Neuronal stem cell (in vitro differentiated cells): ENCODE measurements at places on chromosomes 16 and 17.

- DNase-seq, result no peak
Observed at GRCh38 chr17:69856946-69857345, 218.1 kb upstream of the KCNJ16 start.

DNA sequence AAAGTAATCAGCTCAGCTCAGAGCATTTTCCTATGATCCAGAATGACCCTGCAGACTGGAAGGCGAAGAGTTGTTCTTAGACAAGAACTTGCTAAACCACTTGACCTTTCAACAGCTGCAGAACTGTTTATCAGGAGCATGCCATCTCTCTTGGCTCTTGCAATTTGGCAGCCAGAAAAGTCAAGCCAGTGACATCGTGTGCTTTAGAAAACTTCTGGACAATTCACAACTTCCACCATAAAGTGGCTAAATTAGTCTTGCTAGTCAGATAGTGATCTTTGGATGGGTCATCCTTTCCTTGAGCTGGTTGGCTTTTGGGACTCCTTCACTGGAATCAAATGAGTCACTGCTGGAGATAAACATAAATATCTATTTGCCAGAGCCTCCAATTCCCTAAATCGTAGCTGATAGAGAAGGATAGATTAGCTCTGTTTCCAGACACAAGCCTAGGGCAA, 146.5 kb downstream of the MAP2K6 start:
- DNase-seq, result no peak

GRCh38 chr17:38578229-38579082, 27.3 kb downstream of the SRCIN1 start:
- DNase-seq, result no peak

DNA sequence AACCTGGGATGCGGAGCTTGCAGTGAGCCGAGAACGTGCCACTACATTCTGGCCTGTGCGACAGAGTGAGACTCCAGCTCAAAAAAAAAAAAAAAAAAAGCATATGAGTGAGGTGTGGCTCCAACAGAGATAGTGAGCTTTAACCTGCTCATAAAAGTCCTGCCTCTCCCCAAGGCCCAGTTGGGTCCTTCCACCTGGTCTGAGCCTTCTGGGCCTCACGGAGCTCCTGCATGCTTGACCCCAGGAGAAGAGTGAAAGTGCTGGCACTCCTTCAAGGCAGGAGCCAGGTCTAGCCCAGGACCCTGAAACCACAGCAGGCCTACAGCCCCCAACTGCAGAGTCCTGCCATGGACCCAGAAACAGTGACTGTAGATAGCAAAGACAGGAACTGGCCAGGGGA, 17.7 kb downstream of the HSD11B2 start:
- no peak for DNase-seq

DNA sequence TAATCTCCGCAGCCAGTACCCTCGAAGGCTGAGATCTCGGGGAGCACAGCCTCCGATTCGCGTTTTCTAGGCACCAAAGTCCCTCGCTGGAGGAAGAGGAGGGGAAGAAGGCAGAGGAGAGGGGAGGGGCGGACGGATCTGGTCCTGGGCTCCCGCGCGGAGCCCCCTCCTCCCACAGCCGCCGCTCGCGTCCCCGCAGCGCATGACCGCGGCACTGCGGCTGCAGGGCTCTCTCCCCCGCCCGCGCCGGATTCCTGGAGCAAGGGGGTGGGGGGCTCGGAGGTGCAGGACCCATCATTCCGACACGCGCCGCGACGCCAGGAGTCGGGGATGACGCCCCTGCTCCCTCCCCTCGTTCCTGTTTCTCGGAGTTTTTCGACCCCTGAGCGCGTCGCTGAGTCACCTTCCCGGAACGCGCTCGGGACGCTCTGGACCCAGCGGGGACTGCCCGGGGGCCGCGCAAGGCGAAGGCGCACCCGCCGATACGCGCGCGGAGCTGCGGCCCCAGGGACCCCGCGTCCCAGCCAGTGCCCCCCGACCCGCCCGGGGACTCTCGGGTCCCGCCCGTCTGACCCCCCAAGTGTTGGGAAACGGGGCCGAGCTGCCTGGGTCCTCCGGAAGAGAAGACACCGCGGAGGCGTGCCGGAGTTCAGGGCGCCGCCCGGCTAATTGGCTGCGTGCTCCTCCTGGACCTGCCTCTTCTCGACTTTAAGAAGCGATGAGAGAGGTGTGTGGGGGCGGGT, 1.4 kb upstream of the SPHK1 start:
- peak; percentile 82 for DNase-seq

DNA sequence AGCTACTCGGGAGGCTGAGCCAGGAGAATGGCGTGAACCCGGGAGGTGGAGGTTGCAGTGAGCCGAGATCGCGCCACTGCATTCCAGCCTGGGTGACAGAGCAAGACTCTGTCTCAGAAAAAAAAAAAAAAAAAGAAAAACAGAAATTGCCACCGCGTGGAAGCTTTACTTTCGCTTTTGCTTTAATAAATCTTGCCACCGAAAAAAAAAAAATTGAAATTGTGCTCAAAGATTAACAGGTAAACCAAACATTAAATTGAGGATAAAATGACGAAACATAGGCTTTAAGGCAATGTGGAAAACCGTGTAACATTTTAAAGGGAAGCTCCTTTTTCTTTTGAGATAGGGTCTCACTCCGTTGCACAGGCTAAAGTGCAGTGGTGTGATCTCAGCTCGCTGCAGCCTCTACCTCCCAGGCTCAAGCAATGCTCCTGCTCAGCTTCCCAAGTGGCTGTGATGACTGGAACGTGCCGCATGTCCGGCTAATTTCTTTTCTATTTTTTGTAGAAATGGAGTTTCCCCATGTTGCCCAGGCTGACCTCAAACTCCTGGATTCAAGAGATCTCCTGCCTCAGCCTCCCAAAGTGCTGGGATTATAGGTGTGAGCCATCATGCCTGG, 40.1 kb downstream of the ZNF276 start:
- no peak for DNase-seq

GRCh38 chr16:49701065-49701685, 154.7 kb downstream of the ZNF423 start:
- DNase-seq, result no peak

DNA sequence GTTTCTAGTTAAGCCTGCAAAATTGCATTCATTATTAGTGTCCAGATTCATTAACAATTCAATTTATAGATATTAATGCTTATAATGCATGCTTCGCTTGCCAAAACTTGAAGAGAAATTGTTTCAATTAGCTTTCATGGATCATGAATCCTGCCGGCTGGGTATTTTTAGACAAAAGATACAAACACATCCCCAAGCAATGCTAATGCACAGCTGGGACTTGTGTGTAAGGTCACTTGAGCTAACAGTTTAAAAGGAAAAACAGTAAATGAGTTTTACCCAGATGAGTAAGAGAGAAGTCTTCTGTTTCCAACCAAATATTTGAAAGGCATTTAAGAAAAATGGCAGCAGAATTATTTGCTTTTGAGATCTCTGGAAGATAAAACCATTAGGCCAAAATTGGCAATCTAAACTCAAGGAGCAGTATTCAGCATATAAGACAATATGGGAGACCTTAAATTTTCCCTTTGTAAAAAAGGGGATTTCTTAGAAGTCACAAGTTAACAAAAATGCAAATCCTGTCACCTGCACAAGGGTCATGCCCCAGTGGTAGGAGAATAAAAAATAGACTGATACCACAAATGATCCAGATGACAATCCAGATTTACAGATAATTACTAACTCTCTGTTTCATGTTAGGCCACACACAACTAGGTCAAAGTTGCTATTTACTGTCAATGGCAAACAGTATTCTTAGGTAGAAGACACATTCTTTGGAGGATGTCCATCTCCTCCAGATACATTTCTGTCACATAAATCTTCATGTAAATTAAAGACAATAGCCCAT, 418.4 kb upstream of the PMFBP1 start:
- no peak for DNase-seq

GRCh38 chr16:11296706-11297491, 15.8 kb upstream of the PRM1 start:
- no peak for DNase-seq

DNA sequence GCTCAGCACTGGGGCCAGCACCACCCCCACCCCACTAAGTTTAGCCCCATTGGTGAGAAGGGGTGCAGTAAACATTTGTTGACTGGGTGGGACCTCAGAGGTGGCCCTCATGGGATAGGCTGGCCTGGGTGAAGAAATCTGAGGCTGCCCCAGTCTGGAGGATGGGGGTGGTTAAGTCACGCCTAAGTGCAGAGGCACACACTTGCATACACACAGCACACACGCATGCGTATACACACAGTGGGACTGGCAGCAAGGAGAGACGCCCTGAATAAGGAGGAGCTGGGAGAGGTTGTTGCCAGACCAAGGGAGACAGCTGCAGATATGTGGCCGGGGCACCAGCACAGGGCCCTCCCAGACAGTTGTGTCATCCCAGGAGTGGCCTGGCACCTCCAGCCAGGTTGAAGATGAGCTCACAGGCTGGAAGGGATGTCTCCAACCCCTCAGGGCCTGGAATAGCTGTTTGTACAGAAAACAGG, 3.0 kb upstream of the BCAR1 start:
- no peak for DNase-seq

DNA sequence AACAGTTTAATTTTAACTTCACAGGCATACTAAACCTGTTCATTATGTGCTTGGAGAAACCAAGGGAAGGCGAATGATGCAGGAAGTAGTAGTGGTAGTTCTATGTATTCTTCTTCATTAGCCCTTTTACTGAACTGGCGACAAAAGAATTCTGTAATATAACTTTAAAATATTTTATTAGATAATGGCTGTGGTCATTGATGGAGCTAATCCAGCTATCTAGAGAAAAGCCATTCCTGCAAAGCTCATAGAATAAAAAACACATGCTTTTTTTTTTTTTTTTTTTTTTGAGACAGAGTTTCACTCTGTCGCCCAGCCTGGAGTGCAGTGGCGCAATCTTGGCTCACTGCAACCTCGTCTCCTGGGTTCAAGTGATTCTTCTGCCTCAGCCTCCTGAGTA, 23.5 kb downstream of the TANC2 start:
- DNase-seq, result no peak

DNA sequence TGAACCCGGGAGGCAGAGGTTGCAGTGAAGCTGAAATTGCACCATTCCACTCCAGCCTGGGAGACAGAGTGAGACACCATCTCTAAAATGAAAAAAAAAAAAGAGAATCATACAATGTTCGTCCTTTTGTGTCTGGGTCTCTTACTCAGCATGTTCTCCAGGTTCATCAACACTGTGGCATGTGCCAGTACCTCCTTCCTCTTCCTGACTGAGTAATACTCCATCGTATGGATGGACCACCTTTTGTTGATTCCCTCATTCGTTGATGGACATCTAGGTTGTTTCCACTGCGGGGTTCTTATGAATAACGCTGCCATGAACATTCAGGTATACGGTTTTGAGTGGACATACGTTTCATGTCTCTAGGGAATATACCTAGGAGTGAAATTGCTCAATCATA, 4.1 kb upstream of the HS3ST6 start:
- DNase-seq, result no peak

DNA sequence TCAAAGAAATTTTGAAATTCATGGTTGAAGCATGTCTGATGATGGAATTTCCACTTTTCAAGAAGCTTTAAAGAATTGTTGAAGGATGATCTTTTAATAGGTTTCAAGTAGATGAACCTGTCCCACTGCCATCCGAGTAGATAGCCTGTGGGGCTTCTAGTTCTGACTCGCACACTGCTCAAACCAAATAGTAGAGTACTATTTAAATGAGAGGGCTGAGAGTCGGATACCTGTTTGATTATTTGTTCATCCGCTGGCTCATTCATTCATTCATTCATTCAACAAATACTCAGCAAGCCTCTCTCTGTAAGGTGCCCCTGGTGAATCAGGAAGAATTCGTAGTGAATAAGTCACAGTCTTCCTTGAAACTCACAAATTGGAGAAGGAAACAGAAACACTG, 108.2 kb upstream of the IRX5 start:
- DNase-seq, result no peak
